Cardiac muscle cell (in vitro differentiated cells and primary cell): ENCODE measurements at places on chromosomes 11 and 22. TPM values are rescaled to one million over a fixed set of nuclear protein-coding genes. Genes with fewer than 3 reads are reported as not detected.

- DNase-seq: peak; percentile 40
- no peaks in the 10 kb centered on the region for H3K36me3 ChIP-seq
- H3K4me3 ChIP-seq: no peak overlapping the region
- peaks cover 10% of the 10 kb centered on the region for H3K4me1 ChIP-seq
- H3K27me3 ChIP-seq: peaks cover 29% of the 10 kb centered on the region
These were observed 2.8 kb upstream of the JHY start for GRCh38 chr11:122879785-122880184.

- no peaks in the 10 kb centered on the region for H3K4me1 ChIP-seq
- H3K4me3 ChIP-seq: no peak overlapping the region
- no peak overlapping the region for H3K27ac ChIP-seq
- no peak for DNase-seq
- no peaks in the 10 kb centered on the region for H3K27me3 ChIP-seq
These were observed 290.3 kb upstream of the API5 start for GRCh38 chr11:43021466-43021865.

GRCh38 chr11:110242746-110243145 is 53.7 kb downstream of the RDX start:
- no peaks in the 10 kb centered on the region for H3K4me1 ChIP-seq
- H3K4me3 ChIP-seq: no peak overlapping the region
- no peaks in the 10 kb centered on the region for H3K27me3 ChIP-seq
- DNase-seq: no peak
- H3K36me3 ChIP-seq: peaks cover 51% of the 10 kb centered on the region

- no peaks in the 10 kb centered on the region for H3K36me3 ChIP-seq
- DNase-seq: no peak
- no peaks in the 10 kb centered on the region for H3K27me3 ChIP-seq
- no peak overlapping the region for H3K4me3 ChIP-seq
These were observed 12.9 kb downstream of the GAL3ST1 start for GRCh38 chr22:30561402-30562189.

DNA sequence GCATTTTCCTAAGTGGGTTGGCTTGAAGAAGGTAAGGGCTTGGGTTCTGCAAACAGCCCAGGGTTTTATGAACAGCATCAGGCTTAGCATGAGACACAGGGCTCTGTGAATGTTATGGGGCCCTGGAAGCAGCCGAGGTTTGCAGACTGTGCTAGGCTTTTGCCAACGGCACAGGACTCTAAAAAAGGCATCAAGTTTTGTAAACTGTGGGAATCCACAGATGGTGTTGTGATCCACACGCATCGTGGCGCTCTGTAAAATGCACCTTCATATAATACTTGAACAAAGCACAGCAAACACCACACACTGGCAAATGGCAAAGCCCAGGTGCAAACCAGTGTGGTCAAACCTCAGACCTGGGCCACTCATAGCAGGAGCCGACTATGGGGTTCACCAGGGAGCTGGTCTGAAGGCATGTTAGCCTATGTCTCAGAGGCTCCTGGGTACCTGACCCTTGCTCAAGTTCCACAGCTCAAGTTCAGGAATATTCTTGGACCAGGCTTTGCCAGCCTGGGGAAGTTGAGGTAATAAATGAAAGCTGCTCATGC is 2.4 kb upstream of the SLCO2B1 start:
- no peak overlapping the region for H3K4me3 ChIP-seq
- H3K27me3 ChIP-seq: no peaks in the 10 kb centered on the region
- peaks cover 15% of the 10 kb centered on the region for H3K4me1 ChIP-seq
- no peaks in the 10 kb centered on the region for H3K36me3 ChIP-seq
- DNase-seq: no peak
- no peak overlapping the region for H3K27ac ChIP-seq

DNA sequence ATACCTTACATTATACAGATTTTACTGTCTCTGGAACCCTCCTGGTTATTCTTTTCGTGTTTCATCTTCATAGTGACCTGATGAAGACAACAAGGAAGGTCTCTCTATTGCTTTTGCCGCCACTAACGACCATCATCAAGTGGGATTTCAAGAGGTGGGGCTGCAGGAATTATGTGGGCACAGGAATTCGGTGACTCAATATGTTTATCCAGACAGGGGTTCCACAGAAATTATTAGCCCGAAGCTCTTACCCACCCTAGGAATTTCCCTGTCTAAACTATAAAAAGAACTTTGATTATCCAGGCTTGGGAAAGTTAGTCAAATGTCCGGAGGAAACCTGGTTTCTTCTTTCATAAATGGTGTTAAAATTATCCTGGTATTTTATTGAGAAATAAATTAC is 566.8 kb upstream of the TENM4 start:
- H3K27ac ChIP-seq: no peak overlapping the region
- no peak for DNase-seq
- H3K4me3 ChIP-seq: no peak overlapping the region
- H3K36me3 ChIP-seq: no peaks in the 10 kb centered on the region

DNA sequence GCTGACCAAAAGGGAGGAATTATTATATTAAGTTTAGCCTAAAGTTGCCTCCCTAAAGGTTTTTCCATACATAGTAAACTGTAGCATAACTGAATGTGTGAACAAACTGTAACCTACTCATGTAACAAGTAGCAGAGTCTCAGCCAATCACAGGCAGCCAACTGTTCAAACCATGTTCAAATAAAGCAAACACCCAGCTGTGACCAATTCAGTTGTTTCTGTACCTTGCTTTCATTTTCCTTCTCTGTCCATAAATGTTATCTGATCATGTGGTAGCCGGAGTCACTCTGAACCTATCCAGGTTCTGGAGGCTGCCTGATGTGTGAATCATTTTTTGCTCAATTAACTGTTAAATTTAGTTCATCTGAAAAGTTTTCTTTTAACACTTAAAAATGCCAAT is 373.5 kb downstream of the GUCY1A2 start:
- DNase-seq: peak; percentile 46
- H3K27ac ChIP-seq: no peak overlapping the region
- H3K4me3 ChIP-seq: no peak overlapping the region
- no peaks in the 10 kb centered on the region for H3K27me3 ChIP-seq

- H3K27ac ChIP-seq: no peak overlapping the region
- peak; percentile 33 for DNase-seq
- H3K4me3 ChIP-seq: no peak overlapping the region
- H3K27me3 ChIP-seq: no peaks in the 10 kb centered on the region
- no peaks in the 10 kb centered on the region for H3K36me3 ChIP-seq
These were observed 1496.5 kb downstream of the FAM181B start for GRCh38 chr11:81237139-81237538.

DNA sequence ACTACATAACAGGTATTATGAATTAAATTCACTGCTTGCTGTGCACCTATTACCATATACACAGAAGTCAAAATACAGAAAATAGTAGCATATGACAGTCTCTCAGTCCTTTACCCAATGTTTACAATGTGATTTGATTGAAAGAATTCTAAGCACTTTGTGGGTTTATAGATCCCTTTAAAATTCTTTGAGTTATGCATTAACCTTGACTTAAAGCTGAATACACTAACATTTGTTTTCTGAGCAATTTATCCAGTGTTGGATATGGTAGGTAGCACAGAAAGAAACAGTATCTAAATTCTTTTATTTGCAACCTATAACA is 230.8 kb upstream of the DDI1 start:
- no peak overlapping the region for H3K27ac ChIP-seq
- H3K4me1 ChIP-seq: no peaks in the 10 kb centered on the region
- no peaks in the 10 kb centered on the region for H3K27me3 ChIP-seq

GRCh38 chr22:30429887-30430286 is 4.3 kb downstream of the MTFP1 start:
- no peak overlapping the region for H3K4me3 ChIP-seq
- peaks cover 4% of the 10 kb centered on the region for H3K36me3 ChIP-seq
- no peak for DNase-seq
- H3K27ac ChIP-seq: no peak overlapping the region
- H3K4me1 ChIP-seq: no peaks in the 10 kb centered on the region
- H3K27me3 ChIP-seq: no peaks in the 10 kb centered on the region

DNA sequence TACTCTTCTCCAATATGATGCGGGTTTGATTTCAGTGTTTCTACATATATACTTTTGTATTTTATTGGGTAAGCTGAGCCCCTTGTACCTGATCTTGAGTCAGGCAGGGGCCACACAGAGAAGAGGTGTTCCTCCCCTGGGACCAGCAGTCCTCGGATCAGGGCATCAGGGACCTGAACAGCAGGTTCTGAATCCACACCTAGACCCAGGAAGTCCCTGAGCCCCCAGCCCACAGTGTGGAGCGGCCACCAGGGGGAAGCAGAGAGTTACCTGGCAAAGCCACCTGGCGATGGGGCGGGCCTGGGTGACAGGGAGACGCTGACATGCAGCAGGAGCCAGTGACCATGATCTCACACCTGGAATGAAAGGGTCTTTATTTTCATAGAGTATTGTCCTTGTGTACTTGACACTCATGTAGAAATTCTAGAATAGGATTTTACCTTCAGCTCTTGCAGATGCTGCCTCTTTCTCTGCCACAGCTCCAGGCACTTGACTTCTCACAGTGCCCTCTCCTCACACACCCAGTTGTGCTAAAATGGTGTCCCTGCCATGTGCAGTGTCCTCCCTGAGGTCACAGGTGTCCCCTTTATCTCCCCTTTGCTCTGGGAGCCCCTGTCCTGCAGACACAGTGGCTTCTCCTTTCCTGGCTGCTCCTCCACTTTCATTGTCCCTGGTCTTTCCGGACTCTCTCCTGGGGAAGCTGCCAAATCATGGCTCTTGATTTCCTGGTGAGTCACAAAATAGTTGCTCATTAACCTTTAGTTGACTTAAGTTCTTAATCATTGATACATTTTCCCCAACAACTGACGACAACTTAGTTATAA is 48.5 kb downstream of the GGTLC2 start:
- no peak overlapping the region for H3K27ac ChIP-seq
- no peak for DNase-seq
- H3K27me3 ChIP-seq: no peaks in the 10 kb centered on the region
- H3K4me3 ChIP-seq: no peak overlapping the region

GRCh38 chr11:134976551-134976950 is 564.5 kb upstream of the B3GAT1 start:
- H3K27ac ChIP-seq: no peak overlapping the region
- H3K4me3 ChIP-seq: no peak overlapping the region
- H3K36me3 ChIP-seq: no peaks in the 10 kb centered on the region
- no peak for DNase-seq

- H3K4me3 ChIP-seq: no peak overlapping the region
- H3K36me3 ChIP-seq: no peaks in the 10 kb centered on the region
- H3K4me1 ChIP-seq: peaks cover 14% of the 10 kb centered on the region
- no peaks in the 10 kb centered on the region for H3K27me3 ChIP-seq
- H3K27ac ChIP-seq: no peak overlapping the region
- DNase-seq: no peak
These were observed 2.9 kb downstream of the MGAT3 start for GRCh38 chr22:39459681-39460080.

GRCh38 chr22:21945453-21946261 is 7.0 kb downstream of the PPM1F start:
- H3K27me3 ChIP-seq: no peaks in the 10 kb centered on the region
- H3K4me1 ChIP-seq: peaks cover 12% of the 10 kb centered on the region
- no peak for DNase-seq
- H3K27ac ChIP-seq: no peak overlapping the region

- H3K4me1 ChIP-seq: no peaks in the 10 kb centered on the region
- no peak overlapping the region for H3K4me3 ChIP-seq
- H3K27ac ChIP-seq: no peak overlapping the region
- peaks cover 37% of the 10 kb centered on the region for H3K27me3 ChIP-seq
- DNase-seq: no peak
- H3K36me3 ChIP-seq: no peaks in the 10 kb centered on the region
These were observed 525.8 kb upstream of the FAT3 start for GRCh38 chr11:91698845-91699244.

DNA sequence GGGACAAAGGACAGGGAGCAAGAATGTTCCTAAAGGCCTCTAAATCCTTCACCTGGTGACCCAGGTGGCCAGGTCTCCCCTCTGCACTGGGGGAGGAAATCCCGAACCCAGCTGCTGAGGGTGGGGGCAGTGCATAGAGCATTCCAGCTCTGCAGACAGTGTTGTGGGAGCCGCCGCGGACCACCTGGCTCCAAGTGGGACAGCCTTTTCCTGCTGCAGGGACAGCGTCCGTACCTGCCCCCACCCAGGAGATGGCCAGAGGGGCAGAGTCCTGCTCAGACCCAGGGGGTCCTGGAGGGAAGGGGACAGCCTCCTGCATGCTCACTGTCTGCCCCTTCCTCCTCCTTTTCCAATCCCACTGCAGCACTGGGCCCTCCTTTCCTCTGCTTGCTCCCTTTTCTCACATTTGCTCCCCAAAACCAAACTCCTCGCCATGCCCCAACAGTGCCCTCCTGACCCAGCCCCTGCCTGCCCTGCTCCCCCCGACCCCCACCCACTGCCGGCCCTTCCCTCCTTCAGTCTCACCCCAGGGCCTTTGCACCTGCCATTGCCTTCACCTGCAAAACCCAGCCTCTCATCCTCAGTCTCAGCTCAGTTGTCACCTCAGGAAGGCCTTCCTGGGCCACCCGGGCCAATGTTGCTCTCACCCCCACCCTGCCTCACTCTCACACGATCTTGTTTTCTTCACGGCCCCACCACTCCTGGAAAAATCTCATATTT is 12.8 kb downstream of the PNPLA5 start:
- no peak for DNase-seq
- no peak overlapping the region for H3K4me3 ChIP-seq
- H3K36me3 ChIP-seq: no peaks in the 10 kb centered on the region
- H3K27me3 ChIP-seq: no peaks in the 10 kb centered on the region
- no peak overlapping the region for H3K27ac ChIP-seq
- H3K4me1 ChIP-seq: no peaks in the 10 kb centered on the region

DNA sequence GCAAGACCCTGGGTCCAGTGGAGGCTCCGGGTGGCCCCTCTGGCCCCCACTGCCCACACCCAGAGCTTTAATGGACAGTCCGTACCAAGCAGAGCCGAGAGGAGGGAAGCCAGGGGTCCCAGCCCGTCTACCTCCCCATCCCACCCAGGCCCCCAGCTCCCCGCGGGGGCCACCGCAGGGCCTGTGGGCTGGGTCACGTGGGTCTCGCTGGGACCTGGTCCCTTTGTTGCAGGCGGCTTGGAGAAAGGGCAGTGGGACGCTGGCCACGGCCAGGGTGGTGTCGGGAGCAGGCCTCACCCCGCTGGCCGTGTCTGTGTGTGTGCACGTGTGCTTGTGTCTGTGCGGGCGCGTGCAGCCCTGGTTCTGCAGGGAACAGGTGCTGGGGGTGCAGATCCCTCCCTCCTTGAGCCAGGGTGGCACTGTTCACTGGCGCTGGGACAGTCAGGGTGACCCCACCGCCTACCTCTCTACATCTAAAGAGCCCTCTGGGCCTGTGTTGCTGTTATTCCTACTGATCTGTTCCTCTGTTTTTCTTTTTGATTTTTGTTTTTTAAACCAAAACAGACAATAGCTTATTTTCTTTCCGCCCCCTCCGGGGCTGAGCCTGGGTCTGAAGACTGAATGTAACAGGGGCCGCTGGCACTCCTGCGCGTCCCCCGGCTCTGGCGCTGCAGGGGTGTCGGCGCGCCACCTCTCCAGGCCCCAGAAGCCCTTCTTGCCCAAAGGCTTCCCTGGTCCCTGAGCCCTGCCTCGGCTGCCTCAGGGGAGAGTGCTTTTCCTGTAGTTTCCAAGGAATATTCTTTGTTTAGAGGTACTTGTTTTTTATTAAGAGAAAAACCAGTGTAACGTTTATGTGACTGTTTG is 20.1 kb upstream of the TMEM191C start:
- H3K27me3 ChIP-seq: no peaks in the 10 kb centered on the region
- H3K36me3 ChIP-seq: peaks cover 4% of the 10 kb centered on the region
- no peak for DNase-seq
- H3K27ac ChIP-seq: peak overlapping the region; percentile 60
- H3K4me1 ChIP-seq: peaks cover 26% of the 10 kb centered on the region

The OR51E2 gene
- not detected in 2 replicates for polyA plus RNA-seq

The CARNS1 gene
- polyA plus RNA-seq: 2.1 and 4.8 TPM in 2 replicates

The ELP4 gene
- 16.6 and 28.5 TPM in 2 replicates for polyA plus RNA-seq

The TEX54 gene
- polyA plus RNA-seq: 3.0 and 4.8 TPM in 2 replicates

The GGTLC2 gene
- not detected in 2 replicates for polyA plus RNA-seq

The SCGB1A1 gene
- polyA plus RNA-seq: not detected in 2 replicates

The POTEH gene
- not detected in 2 replicates for polyA plus RNA-seq
